Common myeloid progenitor, CD34-positive (primary cell): ENCODE measurements at places on chromosomes 7 and 10.

DNA sequence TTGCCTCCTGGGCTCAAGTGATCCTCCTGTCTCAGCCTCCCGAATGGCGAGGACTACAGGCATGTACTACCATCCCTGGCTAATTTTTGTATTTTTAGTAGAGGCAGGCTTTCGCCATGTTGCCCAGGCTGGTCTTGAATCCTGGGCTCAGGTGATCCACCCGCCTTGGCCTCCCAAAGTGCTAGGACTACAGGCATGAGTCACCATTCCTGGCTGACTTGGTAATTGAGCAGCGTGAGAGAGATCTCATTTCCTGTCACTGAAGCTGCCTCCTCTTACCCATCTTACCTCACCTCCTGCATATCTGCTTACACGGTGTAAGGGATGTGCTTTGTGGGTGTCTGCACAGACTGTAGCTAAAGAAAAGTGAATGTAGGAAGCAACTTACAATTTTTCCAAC is 9.7 kb downstream of the IFIT3 start:
- no peak overlapping the region for H3K4me3 ChIP-seq
- peaks cover 15% of the 10 kb centered on the region for H3K36me3 ChIP-seq
- peaks cover 13% of the 10 kb centered on the region for H3K4me1 ChIP-seq

DNA sequence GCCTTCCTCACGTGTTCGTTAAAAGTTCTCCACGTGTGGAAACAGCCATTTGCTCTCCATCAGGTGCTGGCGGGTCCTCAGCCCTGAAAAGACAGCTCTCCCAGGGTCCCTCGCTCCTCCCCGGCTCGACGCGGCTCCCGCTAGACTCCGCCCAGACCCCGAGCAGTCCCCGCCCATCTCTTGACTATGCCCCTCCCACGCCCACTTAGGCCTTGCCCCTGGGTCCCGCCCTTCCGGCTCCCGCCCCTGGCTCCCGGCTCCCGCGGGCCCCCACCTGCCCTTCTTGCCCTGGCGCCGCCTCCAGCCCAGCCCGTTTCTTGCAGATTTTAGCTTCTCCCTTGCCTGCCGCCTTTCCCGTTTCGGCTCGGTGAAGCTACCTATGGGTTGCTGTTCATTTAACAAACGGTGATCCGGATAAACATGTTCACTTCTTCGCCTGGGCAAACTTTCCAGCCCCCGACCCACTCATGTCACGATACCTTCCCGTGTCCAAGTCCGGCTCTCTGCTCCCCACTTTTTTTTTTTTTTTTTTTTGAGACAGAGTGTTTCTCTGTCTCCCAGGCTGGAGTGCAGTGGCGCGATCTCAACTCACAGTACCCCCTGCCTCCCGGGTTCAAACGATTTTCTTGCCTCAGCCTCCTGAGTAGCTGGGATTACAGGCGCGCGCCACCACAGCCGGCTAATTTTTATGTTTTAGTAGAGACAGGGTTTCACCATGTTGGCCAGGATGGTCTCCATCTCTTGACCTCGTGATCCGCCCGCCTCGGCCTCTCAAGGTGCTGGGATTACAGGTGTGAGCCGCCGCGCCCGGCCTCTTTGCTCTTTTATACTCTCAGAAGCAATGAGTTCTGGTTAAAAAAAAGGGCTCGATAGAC is 830 bp upstream of the ZNF438 start:
- peak; percentile 91 for DNase-seq
- H3K4me3 ChIP-seq = peak overlapping the region; percentile 68
- no peaks in the 10 kb centered on the region for H3K36me3 ChIP-seq
- peaks cover 16% of the 10 kb centered on the region for H3K4me1 ChIP-seq
- peak overlapping the region; percentile 77 for H3K27ac ChIP-seq
- no peaks in the 10 kb centered on the region for H3K27me3 ChIP-seq

- H3K36me3 ChIP-seq = peaks cover 31% of the 10 kb centered on the region
- DNase-seq = peak; percentile 83
- H3K27me3 ChIP-seq = peaks cover 3% of the 10 kb centered on the region
Measured at GRCh38 chr10:119030421-119031250, 1.1 kb downstream of the NANOS1 start.

DNA sequence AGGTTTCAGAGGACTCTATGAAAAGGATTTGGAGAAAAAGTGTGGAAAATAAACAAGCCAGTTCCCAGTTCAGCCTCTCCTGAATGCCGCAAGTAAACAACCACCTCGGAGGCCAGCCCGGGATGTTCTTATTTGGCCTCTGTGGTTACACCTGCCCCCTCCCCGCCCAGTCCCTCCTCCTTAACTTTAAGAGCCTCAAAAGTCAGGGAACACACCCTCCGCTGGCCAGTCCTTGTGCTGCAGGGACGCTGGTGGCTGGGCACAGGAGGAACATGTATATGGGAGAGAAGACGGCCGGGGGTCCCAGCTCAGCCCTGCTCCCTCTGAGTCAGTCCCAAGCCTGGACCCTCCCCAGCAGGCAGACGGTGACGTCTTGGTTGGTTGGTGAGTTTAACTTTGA is 6.1 kb downstream of the CHST3 start:
- H3K36me3 ChIP-seq = no peaks in the 10 kb centered on the region
- no peak overlapping the region for H3K4me3 ChIP-seq

DNA sequence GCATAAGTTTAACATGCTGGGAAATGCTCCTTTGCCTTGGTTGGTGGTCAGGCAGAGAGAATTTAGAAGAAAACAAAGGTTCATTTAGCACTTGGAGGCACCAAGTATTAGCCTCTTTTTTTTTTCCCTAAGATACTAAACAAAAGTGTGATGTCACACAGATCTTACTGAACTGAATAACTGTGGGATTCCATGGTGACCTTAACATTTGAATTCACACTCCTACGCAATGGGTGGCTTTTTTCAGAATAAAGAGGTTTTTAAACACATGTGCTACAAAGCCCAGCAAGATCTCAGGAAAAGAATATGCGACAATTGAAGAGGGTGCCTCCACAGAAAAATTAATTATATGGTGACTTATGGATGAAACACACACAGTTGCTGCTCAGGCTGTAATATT is 133.4 kb upstream of the ABCB5 start:
- H3K27me3 ChIP-seq = no peaks in the 10 kb centered on the region
- no peak overlapping the region for H3K4me3 ChIP-seq
- H3K36me3 ChIP-seq = no peaks in the 10 kb centered on the region
- H3K27ac ChIP-seq = no peak overlapping the region
- no peak for DNase-seq

GRCh38 chr10:119341459-119342301 is 134.3 kb downstream of the GRK5 start:
- H3K4me1 ChIP-seq = no peaks in the 10 kb centered on the region
- H3K27ac ChIP-seq = no peak overlapping the region

DNA sequence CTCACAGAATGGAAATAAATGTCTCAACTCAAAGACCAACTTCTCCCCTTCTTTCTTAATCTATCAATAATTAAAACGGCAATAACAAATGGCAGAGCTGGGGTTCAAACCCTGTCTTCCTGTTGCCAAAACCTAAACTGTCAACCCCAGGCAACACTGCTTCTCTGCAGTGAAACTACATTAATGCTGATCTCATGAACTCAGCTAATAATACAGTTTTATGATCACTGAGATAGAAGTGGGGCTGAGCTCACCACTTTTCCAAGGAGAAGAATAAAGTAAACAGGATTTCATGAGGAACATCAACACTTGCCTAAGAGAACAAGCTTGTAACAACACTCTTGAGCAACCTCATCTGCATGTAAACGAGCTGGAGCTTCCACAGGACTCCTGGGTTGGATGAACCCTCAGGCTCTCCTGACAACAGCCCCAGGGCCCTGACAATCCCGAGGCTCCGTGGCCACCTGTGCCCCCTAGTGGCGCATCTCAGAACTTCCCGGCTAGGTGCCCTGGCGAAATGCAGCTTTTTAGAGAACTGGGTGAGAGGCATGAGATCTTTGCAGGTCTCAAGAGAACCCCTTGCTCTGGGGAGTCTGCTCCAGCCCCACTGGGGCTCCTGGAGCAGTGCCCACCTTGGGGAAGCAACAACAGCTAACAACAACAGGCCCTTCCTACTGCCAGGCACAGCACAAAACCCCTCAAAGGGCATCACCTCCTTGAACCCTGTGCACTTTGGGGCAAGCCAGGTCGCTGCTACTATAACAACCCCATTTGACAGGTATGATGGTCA is 169.3 kb downstream of the SH3PXD2A start:
- no peaks in the 10 kb centered on the region for H3K4me1 ChIP-seq
- H3K27me3 ChIP-seq = no peaks in the 10 kb centered on the region
- H3K36me3 ChIP-seq = no peaks in the 10 kb centered on the region
- no peak overlapping the region for H3K4me3 ChIP-seq
- H3K27ac ChIP-seq = no peak overlapping the region

DNA sequence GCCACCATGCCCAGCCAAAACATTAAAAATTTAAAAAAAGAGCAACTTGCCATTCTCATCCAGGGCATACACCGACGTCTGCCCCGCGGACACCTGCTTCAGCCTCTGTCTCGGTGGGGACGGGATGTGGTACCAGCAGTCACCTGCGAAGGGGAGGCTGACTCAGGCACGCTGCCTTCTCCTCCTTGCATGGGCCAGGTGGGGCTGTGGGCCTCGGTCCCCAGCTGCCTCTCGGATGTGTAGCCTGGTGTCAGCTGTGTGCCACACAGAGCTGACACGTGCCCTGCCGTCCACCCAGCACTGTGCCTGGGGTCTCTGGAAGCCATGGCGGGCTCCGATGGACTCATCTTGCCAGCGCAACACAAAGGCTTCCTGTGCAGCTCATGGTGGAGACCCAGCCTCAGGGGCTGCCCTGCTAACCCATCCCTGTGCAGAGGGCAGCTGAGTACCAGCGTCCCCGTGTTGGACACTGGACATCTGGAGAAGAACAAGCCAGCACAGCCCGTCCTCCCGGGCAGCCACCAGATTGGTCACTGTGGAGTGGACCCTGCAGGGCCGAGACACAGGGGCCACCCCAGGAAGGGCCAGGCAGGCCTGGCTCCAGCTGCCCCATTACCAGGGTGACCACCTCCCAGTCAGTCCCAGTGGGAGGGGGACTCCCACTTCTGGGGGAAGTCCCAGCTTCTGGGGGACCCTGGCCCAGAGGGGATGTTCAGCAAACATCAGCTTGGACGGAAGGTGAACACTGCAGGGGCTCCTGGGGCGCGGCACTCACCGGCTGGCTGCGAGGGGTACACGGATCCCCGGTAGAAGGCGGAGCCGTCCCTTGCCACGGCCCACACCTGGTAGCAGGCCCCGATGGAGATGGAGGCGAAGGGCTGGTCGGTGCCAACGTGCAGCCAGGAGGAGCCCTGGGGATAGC is 10.6 kb downstream of the BHLHA15 start:
- H3K36me3 ChIP-seq = peaks cover 6% of the 10 kb centered on the region
- H3K27ac ChIP-seq = no peak overlapping the region
- peaks cover 15% of the 10 kb centered on the region for H3K4me1 ChIP-seq

- no peak overlapping the region for H3K4me3 ChIP-seq
- H3K4me1 ChIP-seq = peaks cover 18% of the 10 kb centered on the region
- H3K27ac ChIP-seq = no peak overlapping the region
- DNase-seq = no peak
Measured at GRCh38 chr10:69955897-69956740, 96.5 kb upstream of the MACROH2A2 start.

DNA sequence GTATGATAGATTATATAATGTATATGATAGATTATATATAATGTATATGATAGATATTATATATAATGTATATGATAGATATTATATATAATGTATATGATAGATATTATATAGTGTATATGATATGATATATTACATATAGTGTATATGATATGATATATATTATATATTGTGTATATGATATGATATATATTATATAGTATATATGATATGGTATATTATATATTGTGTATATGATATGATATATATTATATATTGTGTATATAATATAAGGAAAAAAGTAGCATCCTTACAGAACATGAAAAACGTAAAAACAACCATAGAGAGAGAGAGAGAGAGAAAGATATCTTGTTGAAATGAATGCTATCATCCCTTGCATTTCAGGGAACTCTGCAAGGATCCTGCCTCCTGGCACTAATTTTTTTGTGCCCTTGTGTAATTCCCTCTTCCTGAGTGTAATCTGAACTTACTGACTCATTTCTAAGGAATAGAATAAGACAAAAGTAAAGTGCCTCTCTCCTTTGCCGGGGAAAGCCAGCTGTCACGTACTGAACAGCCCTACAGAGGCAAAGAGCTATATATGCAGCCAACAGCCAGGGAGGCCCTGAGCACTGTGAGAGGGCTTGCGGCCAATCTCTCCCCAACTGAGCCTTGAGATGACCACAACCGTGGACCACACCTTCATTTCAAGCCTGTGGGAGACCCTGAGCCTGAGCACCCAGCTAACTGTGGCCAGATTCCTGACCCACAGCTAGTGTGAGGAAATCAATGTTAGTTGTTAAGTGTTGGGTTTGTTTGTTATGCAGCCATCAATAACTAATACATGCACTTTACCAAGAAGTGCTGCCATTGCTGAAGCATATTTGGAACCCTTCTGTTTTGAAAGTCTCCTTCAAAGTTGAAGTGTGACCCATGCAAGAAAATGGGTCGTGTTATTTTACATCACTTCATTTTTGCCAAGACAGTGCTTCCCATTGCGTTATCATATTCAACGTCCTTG is 61.1 kb upstream of the EZH2 start:
- no peak overlapping the region for H3K27ac ChIP-seq
- H3K36me3 ChIP-seq = no peaks in the 10 kb centered on the region
- no peak overlapping the region for H3K4me3 ChIP-seq
- no peaks in the 10 kb centered on the region for H3K4me1 ChIP-seq
- no peaks in the 10 kb centered on the region for H3K27me3 ChIP-seq
- DNase-seq = no peak

GRCh38 chr7:8232999-8233847 is 28.7 kb downstream of the ICA1 start:
- H3K27me3 ChIP-seq = no peaks in the 10 kb centered on the region
- no peaks in the 10 kb centered on the region for H3K4me1 ChIP-seq
- DNase-seq = peak; percentile 58
- H3K36me3 ChIP-seq = peaks cover 20% of the 10 kb centered on the region
- H3K4me3 ChIP-seq = no peak overlapping the region

DNA sequence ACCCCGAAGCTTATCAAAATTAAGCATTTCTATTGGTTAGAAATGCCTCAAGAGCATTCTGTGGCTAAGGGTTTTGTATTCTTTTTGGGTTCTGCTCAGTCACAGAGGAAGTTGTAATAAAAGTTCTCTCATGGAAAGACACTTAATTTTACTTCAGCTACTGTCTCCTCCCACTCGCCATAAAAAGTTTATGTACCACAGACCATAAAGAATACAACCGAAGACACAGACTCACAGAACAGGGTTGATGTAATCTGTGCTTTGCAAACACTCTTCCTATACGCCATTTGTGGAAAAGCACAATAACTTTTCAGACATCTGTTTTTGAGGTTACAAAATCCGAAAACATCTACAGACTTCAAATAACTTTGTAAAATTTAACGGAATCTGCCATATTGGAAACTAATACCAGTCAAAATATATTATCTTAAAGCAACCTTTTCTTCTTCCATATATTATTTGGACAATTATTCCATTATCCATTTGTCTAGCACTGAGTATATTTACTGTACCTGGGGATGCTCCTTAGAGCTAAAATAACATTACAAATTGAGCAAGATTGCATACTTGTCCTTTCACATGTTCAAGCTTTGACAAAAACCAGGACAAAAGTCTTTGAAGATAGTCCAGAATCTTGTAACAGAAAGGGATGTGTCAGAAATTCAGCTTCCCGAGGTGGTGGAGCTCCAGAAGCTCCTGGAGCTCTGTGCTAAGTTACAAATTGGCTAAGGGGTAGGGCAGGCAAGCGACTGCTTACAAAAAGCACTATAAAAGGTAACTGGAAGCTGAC is 219.0 kb upstream of the MEOX2 start:
- no peak for DNase-seq
- H3K36me3 ChIP-seq = no peaks in the 10 kb centered on the region
- H3K27ac ChIP-seq = no peak overlapping the region
